ENCODE measurements at places on chromosomes 5 and 9. TPM values are rescaled to one million over a fixed set of nuclear protein-coding genes. Genes with fewer than 3 reads are reported as not detected.

- H3K4me1 ChIP-seq, result no peaks in the 10 kb centered on the region
- H3K27ac ChIP-seq, result no peak overlapping the region
- H3K4me3 ChIP-seq, result no peak overlapping the region
Observed at GRCh38 chr9:104606152-104606551, 725 bp upstream of the OR13C2 start.

GRCh38 chr5:105554568-105555169 is 1992.1 kb upstream of the NUDT12 start:
- DNase-seq, result no peak
- H3K4me1 ChIP-seq, result no peaks in the 10 kb centered on the region
- H3K36me3 ChIP-seq, result no peaks in the 10 kb centered on the region
- H3K27me3 ChIP-seq, result no peaks in the 10 kb centered on the region
- H3K4me3 ChIP-seq, result no peak overlapping the region

- no peak for DNase-seq
- no peak overlapping the region for H3K27ac ChIP-seq
- no peaks in the 10 kb centered on the region for H3K27me3 ChIP-seq
- no peaks in the 10 kb centered on the region for H3K36me3 ChIP-seq
- H3K4me3 ChIP-seq, result no peak overlapping the region
Observed at GRCh38 chr5:142641711-142642110, 44.2 kb downstream of the FGF1 start.

SEC16A gene
- 56.4 TPM for total RNA-seq

- H3K36me3 ChIP-seq, result no peaks in the 10 kb centered on the region
- no peak overlapping the region for H3K27ac ChIP-seq
- H3K4me3 ChIP-seq, result no peak overlapping the region
- H3K4me1 ChIP-seq, result no peaks in the 10 kb centered on the region
- H3K27me3 ChIP-seq, result no peaks in the 10 kb centered on the region
Observed at GRCh38 chr5:36939969-36940858, 63.6 kb downstream of the NIPBL start.

C9orf43 gene
- total RNA-seq, result 0.57 TPM

BTNL3 gene
- not detected for total RNA-seq

NR2F1-AS1 gene
- 1.9 TPM for total RNA-seq

- no peaks in the 10 kb centered on the region for H3K36me3 ChIP-seq
- H3K27ac ChIP-seq, result no peak overlapping the region
- H3K4me3 ChIP-seq, result no peak overlapping the region
- H3K4me1 ChIP-seq, result no peaks in the 10 kb centered on the region
- no peaks in the 10 kb centered on the region for H3K27me3 ChIP-seq
Observed at GRCh38 chr5:158286827-158287226, 427.9 kb upstream of the CLINT1 start.

GRCh38 chr5:59559847-59560246 is 333.7 kb downstream of the PDE4D start:
- DNase-seq, result no peak
- H3K4me3 ChIP-seq, result no peak overlapping the region
- H3K27ac ChIP-seq, result no peak overlapping the region
- no peaks in the 10 kb centered on the region for H3K36me3 ChIP-seq
- H3K4me1 ChIP-seq, result peaks cover 7% of the 10 kb centered on the region
- no peaks in the 10 kb centered on the region for H3K27me3 ChIP-seq

DNA sequence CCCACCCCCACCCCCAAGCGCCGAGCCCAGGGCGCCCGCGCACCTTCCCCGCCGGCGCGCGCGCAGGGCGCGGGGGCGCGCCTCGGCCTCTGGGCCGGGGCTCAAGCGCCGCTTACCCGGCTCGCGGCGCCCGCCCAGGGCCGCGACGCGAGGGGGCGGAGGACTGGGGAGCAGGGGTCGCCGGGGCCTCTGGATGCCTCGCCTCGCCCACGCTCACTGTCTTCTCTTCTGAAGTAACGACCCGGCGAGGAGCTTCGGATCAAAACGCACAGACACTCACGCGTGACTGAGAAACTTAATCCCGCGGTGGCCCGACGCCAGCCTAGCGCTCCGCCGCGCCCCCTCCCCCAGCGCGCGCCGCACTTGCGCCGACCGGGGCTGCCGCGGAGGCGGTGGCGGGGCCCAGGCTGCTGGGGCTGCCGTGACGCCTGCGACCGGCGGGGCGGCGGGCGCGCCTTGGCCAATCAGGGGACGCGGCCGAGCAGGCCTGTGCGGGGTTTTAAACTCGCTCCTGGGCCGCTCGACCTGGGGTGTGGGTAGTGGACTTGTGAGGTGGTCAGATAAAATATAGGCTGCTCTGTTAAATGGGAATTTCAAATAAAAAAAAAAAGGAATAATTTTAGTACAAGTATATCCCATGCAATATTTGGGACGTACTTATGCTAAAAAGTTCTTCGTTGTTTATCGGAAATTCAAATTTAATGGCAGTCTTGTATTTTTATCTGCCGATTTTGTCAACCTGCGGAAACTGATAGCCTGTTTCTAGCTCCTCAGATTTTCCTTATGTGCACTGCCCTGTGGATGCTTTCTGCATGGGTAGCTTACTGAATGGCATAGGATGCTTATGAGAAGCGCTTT is at the start of gene MPDZ:
MPDZ (minus strand) TSS at position 409 of the 858 bp plus-strand sequence. CDS start 29,377 bp downstream, outside the sequence.
- no peak within 1 kb of the TSS for H3K27ac ChIP-seq
- H3K27me3 ChIP-seq, result no peaks in the 10 kb centered on the region
- peak within 1 kb of the TSS; percentile 82 for H3K4me3 ChIP-seq
- H3K36me3 ChIP-seq, result no peaks in the 10 kb centered on the region
- DNase-seq, result peak; percentile 79
- no peaks in the 10 kb centered on the region for H3K4me1 ChIP-seq

- DNase-seq, result no peak
- H3K27ac ChIP-seq, result no peak overlapping the region
- peaks cover 4% of the 10 kb centered on the region for H3K4me1 ChIP-seq
- no peak overlapping the region for H3K4me3 ChIP-seq
Observed at GRCh38 chr9:125883565-125884217, 136.5 kb downstream of the PBX3 start.

ENTPD2 gene
- 5.1 TPM for total RNA-seq

DNA sequence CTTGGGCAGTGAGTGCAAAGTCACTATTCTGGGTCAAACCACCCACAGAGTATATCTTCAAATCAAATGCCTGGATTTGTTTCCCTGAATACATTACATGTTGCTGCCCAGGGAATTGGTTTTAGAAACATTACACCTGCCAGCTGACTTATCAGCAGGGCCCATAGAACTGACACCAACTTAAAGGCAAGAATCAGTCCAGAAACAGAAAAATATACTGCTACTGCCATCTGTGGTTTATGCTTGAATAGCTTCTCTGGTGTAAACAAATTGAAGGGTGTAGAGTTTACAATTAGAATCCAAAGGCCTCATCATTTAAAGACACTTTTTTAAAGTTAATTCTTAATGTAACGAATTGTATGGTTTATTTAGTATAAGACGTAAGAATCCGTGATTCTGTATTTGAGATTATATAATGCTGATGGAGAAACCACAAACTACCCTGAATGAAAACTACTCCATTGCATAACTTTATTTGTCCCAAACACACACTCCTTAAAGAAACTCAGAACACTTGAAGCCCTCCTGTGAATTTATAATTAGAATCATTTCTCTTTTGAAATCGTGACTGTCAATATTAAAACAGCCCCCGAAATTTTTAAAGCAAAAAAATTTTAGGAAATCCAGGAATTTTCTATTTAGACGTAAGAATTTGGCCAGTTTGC is 6.2 kb downstream of the NR6A1 start:
- no peak for DNase-seq
- no peak overlapping the region for H3K4me3 ChIP-seq
- H3K4me1 ChIP-seq, result peaks cover 6% of the 10 kb centered on the region
- H3K36me3 ChIP-seq, result no peaks in the 10 kb centered on the region
- no peak overlapping the region for H3K27ac ChIP-seq
- no peaks in the 10 kb centered on the region for H3K27me3 ChIP-seq

DNA sequence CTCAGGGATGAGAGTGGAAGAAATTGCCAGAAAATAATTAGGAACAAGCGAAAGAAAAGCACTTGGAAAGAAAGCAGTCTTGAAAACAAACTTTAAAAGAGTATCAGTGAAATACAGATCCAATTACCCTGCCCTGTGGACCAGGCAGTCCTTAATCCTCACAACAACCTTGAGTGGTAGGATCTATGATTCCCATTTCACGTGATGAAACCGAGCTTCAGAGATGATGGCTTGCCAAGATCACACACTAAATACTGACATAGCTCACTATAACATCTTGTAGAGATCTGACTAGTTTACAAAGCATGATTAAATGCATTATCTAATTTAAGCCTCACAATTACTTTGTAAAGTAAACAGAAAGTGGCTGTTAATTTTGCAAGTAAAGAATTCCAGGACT is 55.5 kb upstream of the ABCA1 start:
- H3K4me1 ChIP-seq, result no peaks in the 10 kb centered on the region
- H3K4me3 ChIP-seq, result no peak overlapping the region
- no peak overlapping the region for H3K27ac ChIP-seq
- no peaks in the 10 kb centered on the region for H3K36me3 ChIP-seq

DNA sequence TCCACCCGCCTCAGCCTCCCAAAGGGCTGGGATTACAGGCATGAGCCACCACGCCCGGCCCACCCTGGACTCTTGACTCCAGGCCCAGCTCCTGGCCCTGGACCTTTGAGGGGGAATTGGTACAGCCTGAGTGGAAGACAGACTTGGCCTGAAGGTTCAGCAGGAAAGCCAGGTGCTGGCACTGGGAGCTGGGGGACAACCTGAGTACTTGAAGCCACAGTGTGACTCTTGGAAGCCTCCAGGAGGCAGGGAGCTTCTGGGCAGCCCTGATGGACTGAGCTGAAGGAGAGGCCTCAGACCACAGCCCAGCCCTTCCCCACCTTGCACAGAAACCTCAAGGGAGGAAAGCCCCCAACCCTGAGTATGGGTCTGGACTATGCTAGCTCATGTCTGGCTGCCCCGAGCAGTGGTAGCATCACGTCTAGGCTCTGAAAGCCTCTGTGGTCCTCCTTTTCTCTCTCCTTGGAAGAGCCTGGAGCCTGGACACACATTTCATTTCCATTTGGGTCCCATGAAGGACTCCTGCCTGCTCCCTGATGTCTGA is 54.1 kb downstream of the RASGEF1C start:
- no peaks in the 10 kb centered on the region for H3K27me3 ChIP-seq
- H3K27ac ChIP-seq, result no peak overlapping the region
- no peaks in the 10 kb centered on the region for H3K36me3 ChIP-seq
- no peaks in the 10 kb centered on the region for H3K4me1 ChIP-seq

DNA sequence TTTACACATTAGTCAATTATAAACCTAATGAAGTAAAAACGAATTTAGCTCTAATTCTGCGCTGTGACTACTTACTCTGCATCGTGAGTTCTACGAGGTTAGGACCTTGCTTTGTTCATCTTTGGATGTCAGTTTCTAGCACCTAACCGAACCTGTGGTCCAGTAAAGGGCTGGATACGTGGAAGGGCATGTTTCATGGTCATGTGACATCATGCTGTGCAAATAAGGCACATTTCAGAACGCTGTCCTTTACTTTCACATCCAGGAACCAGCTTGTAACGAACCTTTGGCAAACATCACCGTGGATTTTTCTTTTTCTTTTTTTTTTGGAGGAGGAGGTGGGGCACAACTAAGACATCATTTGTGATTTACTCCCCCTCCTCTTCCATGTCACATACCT is 15.0 kb downstream of the BASP1 start:
- no peak overlapping the region for H3K4me3 ChIP-seq
- H3K4me1 ChIP-seq, result peaks cover 2% of the 10 kb centered on the region
- peaks cover 63% of the 10 kb centered on the region for H3K36me3 ChIP-seq
- no peak overlapping the region for H3K27ac ChIP-seq
- no peak for DNase-seq

LHX3 gene
- total RNA-seq, result not detected

GRCh38 chr9:130714586-130715110 is 21.1 kb downstream of the EXOSC2 start:
- H3K27me3 ChIP-seq, result no peaks in the 10 kb centered on the region
- H3K4me1 ChIP-seq, result peaks cover 7% of the 10 kb centered on the region
- H3K4me3 ChIP-seq, result peak overlapping the region; percentile 90
- no peak for DNase-seq

- H3K27me3 ChIP-seq, result no peaks in the 10 kb centered on the region
- no peak overlapping the region for H3K4me3 ChIP-seq
Observed at GRCh38 chr5:957748-958485, 50.7 kb upstream of the NKD2 start.

- no peak overlapping the region for H3K27ac ChIP-seq
- no peaks in the 10 kb centered on the region for H3K27me3 ChIP-seq
- no peak overlapping the region for H3K4me3 ChIP-seq
- DNase-seq, result no peak
- peaks cover 30% of the 10 kb centered on the region for H3K36me3 ChIP-seq
Observed at GRCh38 chr9:86324308-86324707, 29.9 kb downstream of the TUT7 start.

DNA sequence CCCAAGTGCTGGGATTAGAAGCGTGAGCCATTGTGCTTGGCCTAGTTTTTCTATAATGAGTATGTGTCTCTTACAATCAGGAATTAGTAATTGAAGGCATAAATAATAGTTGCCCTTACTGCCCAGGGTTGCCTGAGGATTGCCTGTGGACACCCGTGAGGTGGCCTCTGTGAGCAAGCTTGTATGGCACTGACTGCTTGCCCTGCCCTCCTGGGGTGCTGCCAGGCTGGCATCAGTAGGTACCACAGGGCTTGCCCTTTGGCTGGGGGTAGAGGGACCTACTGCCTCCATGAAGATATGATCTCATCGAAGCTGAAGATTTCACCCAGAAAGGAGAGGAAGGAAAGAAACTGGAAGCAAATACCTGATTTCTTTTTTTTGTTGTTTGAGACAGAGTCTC is 23.8 kb upstream of the PHF19 start:
- H3K27ac ChIP-seq, result no peak overlapping the region
- H3K4me1 ChIP-seq, result no peaks in the 10 kb centered on the region
- H3K4me3 ChIP-seq, result no peak overlapping the region
- no peak for DNase-seq
- H3K36me3 ChIP-seq, result no peaks in the 10 kb centered on the region

DNA sequence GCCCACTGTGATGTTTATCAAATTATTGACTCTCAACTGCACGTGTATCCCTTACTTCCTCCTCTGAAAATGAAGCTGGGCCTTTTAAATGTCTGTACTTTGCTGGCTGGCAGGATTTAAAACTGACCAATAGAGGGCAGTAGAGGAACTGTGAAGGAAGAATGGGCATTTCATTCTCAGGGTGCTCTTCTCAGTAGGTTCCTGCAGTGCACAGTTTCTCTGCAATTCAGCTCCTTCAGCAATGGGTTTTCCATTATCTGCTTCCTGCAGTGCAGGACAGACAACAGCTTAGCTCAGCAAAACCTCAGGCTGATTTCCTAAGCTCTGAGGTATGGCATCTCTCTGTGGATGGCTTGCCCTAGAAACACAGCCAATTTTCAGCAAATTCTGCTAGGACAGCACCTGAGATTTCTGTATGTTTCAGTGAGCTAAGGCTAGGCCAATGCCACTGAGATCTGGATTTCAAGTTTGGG is 298.4 kb upstream of the PRDM9 start:
- no peaks in the 10 kb centered on the region for H3K27me3 ChIP-seq
- H3K36me3 ChIP-seq, result no peaks in the 10 kb centered on the region
- H3K4me1 ChIP-seq, result no peaks in the 10 kb centered on the region
- H3K27ac ChIP-seq, result no peak overlapping the region
- no peak overlapping the region for H3K4me3 ChIP-seq
- peak; percentile 59 for DNase-seq

TLX3 gene
- not detected for total RNA-seq

DNA sequence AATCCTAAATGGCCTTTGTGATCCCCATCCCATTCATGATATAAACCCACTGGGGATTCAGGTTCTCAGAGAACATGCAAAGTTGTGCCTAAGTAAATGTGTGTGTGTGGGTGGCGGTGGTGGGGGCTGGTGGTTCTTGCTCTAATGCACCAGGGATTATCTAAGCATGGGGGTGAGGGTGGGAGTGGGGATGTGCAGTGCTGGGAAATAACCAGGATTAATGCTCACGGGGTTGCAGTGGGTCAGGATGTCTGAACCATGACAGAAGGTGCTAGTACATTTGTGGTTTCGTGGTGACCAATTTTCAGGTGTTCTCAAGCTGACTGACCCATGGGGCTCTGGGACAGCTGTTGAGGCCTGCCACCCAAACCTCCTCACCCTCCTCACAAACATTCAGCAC is 101.0 kb downstream of the ZNF608 start:
- peaks cover 70% of the 10 kb centered on the region for H3K36me3 ChIP-seq
- no peak overlapping the region for H3K27ac ChIP-seq
- peaks cover 12% of the 10 kb centered on the region for H3K4me1 ChIP-seq
- no peak overlapping the region for H3K4me3 ChIP-seq
- DNase-seq, result no peak
